OCI-M1 (cell line): ENCODE measurements at places on chromosomes 1 and 21.

- DNase-seq: peak; percentile 94
Observed at GRCh38 chr21:35963920-35964451, 96.3 kb downstream of the SETD4 start.

DNA sequence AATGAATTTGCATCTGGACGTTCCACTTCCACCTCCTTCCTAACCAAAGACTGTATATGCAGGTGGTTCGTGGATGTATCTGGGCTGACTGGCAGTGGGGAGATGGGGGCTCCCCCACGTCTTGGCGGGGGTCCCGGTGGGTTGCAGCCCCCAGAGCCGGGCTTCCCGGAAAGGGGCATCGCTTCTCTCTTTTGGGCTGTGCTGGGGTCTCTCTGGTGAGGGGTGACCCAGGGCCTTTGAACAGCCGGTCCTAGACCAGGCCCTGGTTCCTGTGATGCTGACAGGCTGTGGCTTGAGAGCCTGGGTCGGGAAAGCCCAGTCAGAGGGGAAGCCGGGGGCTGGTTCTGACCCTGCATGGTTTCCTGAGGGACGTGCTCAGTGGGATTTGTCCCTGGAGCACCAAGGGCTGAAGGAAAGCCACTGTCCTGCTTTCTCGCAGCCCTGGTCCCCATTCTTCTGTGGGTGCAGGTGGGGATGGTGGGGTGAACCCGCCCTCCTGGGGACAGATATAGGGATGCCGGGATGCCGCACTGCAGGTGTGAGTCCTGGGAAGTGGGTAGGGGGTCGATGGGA is 29.8 kb downstream of the COL18A1 start:
- no peak for DNase-seq

GRCh38 chr1:213685992-213686582 is 301.7 kb upstream of the PROX1 start:
- DNase-seq: no peak

DNA sequence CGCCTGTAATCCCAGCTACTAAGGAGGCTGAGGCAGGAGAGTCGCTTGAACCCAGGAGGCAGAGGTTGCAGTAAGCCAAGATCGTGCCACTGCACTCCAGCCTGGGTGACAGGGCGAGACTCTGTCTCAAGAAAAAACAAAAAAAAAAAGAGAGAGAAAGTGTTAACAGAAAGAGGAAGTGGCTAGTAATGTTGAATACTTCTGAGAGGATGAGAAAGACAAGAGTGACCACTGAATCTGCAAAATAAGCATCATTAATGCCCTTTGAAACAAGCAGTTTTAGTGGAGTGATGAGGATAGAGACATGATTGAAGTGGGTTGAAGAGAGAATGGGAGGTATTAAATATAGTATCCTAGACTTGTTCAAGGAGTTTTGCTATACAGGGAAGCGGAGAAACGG is 11.7 kb downstream of the MPZ start:
- DNase-seq: peak; percentile 65

DNA sequence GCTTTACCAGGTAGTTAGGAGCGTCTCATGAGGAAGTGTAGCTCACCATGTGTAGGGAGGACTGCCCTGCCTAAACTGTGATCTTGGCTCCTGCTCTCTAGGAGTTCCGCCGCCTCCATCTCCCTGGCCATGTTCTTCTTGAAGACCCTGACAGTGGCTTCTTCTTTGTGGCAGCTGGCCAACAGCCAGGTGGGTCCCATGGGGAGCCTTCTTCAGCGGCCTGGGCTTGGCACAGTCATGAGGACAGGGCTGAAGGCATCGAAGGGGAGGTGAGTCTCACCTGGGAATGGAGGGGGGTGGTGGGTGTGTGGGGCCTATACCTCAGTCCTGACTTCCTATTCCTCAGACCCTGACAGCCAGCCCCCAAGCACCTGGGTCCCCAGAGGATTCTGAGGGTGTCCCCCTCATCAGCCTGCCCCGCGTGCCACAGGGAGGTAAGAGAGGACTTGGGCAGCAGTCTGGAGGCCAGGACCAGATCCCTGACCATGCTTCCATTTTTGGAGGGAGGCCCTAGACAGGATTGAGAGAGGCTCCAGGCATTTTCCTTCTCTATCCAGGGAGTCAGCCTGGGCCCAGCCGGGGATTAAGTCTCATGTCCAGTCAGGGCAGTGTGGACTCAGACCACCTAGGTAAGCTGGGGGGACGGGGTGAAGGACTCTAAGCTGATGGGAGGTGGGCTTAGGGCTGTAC is 21.4 kb downstream of the HYI start:
- no peak for DNase-seq

- no peak for DNase-seq
Observed at GRCh38 chr1:200291106-200291505, 118.7 kb downstream of the ZNF281 start.

GRCh38 chr1:108708691-108709660 is 3.7 kb upstream of the FNDC7 start:
- DNase-seq: peak; percentile 48

GRCh38 chr1:52551507-52552235 is 1.2 kb downstream of the TUT4 start:
- DNase-seq: peak; percentile 63

DNA sequence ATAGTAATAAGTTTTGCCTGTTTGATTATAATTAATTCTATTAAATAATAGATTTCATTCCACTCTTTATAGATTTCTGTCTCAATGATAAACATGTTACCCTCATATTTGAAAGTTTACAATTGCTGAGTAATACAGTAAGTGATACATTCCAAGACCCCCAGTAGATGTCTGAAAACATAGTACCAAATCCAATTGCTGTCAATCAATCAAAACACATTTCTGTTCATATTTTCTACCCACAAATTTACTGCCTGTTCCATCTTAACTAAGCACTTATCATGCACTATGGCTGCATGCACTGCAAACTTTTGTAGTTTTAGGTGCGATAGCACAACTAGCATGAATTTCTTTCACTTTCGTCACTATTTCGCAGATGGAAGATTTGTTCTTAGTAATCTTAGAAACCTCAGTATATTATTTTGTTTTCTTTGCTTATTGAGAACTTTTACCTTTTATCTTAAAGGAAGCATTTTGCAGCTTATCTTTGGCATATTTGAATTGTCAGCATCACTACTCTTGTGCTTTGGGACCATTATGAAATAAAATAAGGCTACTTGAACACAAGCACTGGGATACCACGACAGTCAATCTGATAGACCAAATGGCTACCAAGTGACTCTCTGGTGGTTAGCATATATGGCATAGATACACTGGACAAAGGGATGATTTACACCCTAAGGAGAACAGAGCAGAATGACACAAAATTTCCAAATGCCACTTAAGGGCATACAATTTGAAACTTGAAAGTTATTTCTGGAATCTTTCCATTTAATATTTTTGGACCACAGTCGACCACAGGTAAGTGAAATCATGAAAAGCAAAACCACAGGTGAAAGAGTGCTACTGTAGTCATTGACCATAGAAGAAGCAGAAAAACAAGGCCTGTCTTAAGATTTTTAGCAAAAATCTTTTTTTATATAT is 67.6 kb downstream of the RGS13 start:
- DNase-seq: no peak

- no peak for DNase-seq
Observed at GRCh38 chr1:156641761-156642264, at the start of gene BCAN. Gene BCAN, plus strand, starts transcription at chr1:156642117. Its CDS starts 3,938 bp downstream, at chr1:156646055.

GRCh38 chr1:64940025-64940424 is 26.3 kb downstream of the JAK1 start:
- DNase-seq: no peak

GRCh38 chr1:149846042-149846441 is 53.3 kb upstream of the BOLA1 start:
- DNase-seq: no peak

DNA sequence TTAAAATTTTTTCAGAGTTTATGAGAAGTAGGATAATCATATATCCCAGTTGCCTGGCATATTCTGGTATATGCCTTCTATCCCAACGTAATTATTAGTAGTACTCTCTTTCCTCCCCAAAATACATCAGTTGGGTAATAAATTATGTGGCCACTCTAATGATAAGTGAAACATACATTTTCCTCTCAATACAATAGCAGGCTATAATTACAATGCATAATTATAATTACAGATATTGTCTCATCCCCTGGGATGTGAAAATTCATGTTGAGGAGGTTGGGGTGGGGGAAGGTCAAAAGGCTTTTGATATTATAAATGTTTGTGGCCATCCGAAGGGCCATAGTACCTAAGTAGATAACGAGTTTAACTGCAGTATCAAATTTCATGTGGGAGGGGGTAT is 277.1 kb downstream of the ST6GALNAC3 start:
- DNase-seq: peak; percentile 20

GRCh38 chr1:22773981-22774832 is 63.6 kb downstream of the EPHB2 start:
- no peak for DNase-seq

- no peak for DNase-seq
Observed at GRCh38 chr1:39859859-39860812, 23.2 kb downstream of the TRIT1 start.

DNA sequence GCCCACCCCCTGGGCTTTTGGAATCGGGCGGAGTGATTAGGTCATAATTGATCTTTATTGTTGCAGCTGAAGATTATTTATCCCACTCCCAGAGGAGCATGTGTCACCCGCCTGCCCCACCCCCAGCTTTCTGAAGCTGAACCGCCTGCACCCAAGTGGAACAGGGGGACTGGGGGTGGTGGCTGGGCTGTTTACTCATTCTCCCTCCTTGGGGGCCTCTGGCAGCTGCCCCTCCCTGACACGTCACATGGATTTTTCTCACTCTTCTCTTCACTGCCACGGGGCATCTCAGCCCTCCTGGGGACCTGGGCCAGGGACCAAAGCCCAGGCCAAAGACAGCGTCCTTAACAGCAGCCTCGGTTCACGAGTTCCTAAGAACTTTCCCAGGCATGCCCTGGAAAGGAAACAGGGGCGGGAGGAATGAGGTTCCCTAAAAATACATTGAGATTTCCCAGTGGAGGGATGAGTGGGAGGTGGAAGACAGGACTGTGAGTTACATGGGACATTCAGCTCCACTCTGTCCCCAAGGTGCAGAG is 31.6 kb upstream of the SOX13 start:
- no peak for DNase-seq

- no peak for DNase-seq
Observed at GRCh38 chr1:87273291-87273690, 55.4 kb upstream of the LMO4 start.

- DNase-seq: no peak
Observed at GRCh38 chr1:205672970-205673369, 7.3 kb downstream of the SLC45A3 start.

DNA sequence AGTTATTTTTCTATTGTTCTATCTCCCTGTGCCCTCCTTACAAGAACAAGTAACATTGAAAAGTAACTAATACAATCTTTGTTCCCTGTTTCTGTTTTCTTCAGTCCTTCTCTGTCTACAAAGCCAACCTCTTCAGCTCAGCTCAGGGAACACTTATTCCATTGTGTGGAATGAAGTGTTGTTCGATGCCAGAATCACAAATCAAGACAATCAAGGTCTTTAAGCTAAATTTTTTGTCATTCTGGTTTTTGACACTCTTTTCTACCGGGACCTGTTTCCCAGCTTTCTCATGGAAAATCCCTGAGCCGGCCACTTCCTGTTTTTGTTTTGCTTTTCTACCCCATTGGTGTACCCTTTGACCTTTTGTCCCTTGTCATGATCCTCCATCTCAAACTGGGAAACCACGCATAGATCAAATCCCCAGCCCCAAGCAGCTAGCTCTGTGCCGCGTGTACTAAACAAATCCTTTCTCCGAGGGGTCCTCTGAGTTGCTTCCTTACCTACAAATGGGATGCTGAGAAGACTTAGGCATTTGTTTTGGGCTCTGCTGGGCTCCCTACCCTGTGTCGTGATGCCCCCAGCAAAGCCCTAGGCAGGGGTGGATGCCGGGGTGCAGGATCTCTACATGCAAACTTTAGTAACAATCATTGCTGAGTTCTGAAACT is 141.8 kb downstream of the TOMM20 start:
- peak; percentile 68 for DNase-seq

GRCh38 chr1:65894738-65895605 is 102.3 kb downstream of the PDE4B start:
- no peak for DNase-seq

GRCh38 chr1:91054780-91055481 is 33.1 kb upstream of the ZNF644 start:
- DNase-seq: peak; percentile 30

- no peak for DNase-seq
Observed at GRCh38 chr1:91725989-91726721, 159.8 kb downstream of the TGFBR3 start.

DNA sequence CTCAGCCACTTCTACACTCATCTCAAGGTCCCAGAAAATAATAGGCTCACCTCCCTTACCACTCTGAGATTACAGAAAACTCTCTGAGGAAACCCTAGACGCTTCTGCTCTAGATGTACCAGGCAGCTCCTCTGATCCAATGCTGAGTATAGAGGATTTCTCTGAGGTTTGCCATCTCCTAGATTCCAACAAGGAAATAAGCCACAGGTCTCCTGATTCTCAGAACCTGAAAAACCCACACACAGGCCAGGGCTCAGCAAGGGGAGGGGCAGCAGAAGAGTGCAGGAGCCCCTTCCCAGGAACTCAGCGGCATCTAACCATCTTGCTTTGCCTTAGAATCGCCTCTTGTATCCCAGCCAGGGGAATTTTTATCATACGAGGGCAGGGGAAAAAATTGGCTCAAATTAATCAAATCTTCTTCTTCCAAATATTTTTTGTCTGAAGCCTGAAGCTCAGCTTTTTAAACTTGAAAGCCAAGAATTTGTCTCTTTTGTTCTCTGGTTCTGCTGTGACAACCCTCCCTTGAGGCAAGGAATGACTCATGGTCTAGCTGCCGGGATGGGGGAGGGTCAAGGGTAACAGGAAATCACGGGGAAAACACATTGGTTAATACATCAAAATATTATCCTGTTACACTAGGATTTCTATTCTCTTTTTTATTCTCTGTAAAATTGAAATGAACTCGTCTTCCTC is 30.8 kb downstream of the GORAB start:
- peak; percentile 64 for DNase-seq

DNA sequence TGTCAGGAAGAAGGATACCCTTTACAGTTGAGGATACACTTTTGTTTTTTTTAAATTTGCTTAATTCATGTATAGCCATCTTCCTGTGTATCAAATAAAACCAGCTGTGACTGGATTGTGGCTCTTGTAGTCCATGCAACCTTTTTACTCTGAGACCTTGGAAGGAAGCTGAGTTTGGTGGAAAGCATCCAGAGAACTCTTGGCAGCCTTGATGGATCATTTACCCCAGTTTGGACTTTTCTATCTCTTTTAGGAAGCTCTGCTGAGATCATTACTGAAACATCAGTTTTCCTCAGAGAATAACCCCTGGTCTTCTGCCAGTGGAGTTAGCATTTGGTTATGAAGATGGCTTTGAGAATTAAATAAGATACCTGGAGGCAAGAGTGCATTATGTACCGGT is 21.2 kb upstream of the APOBEC4 start:
- no peak for DNase-seq

DNA sequence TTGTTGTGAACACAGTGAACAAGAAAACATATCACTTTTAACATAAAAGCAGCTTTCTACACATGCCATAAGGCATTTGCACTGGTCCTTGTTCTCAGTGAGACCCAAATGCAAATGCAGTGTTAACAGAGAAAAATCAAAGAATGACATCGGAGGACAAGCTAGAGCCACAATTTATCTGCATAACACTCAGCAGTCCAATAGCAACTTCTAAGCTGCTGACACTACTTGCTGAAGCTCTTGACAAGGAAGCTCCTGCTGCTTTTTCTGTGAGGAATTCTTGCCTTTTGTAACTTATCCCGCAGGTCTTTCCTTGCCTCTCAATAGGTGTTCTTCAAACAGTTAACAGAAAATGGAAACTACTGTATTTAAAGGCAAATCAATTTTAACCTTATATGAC is 34.7 kb downstream of the USH2A start:
- no peak for DNase-seq
